ENCODE measurements at places on chromosomes 3 and 15.

DNA sequence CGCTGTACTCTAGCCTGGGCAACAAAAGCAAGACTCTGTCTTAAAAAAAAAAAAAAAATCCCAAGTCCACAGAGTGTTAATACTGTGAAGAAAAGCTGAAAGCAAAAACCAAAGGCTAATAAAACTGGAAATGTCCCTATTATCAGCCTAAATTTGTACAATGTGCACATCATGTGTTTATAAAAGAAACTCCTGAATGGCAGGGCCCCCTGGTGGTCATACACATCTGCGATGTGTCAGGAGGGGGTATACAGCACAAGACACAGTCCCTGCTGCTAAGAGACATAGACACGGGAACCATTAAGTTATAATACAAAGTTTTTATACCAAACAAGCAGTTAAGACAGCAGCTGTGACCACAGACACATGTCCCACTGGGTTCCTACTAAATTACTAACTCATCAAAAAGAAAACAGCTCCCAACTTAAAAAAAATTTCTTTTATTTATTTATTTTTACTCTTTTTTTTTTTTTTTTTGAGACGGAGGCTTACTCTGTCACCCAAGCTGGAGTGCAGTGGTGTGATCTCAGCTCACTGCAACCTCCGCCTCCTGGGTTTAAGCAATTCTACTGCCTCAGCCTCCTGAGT, 31.0 kb downstream of the IDH2 start:
- DNase-seq = peak; percentile 59

GRCh38 chr15:95459273-95459672, 871.2 kb upstream of the NR2F2 start:
- no peak for DNase-seq

GRCh38 chr3:111802163-111802625, 56.9 kb upstream of the PHLDB2 start:
- no peak for DNase-seq

DNA sequence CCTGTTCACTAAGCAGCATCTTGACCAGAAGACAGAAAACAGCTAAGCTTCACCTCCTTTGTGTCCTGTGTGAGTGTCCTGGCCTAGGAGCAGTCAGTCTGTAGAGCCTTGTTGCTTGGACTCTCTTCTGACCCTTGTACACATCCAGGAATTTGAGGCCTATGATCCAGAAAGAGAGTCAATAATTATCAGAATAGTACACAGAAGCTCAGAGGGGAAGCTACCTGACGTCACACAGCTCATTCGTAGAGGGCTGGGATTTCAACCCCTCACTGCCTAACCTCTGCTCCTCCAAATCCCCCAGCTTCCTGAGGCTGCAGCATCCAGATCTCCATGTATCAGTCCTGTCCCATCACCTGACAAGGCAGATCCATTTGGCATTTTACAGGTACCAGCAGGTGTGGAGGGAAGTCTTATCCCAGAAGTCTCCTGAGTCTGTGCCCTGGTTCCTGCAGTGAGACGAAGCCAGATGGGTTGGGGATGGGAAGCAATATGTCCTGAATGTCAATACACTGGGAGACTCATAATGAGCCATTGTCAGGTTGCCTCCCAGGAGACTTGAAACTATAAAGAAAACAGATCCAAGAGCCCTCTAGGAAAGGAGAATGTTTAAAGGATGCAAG, 203.1 kb downstream of the MINAR1 start:
- no peak for DNase-seq

- DNase-seq = no peak
Observed at GRCh38 chr3:13389378-13389777, 30.7 kb downstream of the NUP210 start.

DNA sequence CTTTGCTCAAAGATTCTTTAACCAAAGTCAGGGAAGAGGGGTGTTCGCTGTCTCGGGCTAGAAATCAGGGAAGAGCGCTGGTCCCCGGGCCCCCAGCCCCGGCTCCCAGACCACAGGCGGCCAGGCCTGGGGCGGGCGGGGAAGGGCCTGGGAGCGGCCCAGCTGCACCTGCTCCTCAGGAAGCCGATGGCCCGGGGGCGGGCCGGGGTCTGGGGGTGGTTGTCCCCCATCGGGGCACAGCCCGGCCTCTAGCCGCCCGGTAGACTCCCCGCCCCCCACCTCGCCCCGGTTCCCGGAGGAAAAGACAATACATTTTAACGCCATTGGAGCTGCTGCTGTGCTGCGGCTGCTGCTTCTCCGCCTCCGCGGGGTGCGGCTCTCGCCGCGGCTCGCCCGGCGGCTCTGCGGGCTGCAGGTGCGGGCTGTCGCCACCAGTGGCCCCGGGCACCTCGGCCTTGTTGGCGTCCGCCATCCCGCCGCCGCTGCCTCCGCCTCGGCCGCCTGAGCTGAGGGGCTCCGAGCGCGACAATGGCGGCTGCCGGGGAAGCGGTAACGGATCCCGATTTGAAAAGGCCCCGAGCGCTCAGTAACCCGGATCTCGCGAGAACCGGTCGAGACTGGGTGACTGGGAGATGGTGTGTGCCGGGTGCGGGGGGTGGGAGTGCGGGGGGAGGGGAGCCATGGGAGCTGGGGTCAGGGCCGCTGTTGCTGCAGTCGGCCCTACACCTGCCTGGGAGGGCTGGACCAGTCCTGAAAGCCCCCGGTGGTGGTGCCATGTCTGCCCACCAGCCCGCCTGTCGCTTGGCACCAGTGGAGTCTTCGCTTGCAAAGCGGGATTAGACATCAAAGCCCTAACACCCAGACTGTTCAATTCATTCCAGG, at the start of gene MYEF2:
MYEF2 (minus strand) TSS at position 530 of the 882 bp plus-strand sequence; CDS start at position 472, 58 bp downstream.
- peak; percentile 29 for DNase-seq

- no peak for DNase-seq
Observed at GRCh38 chr3:149610351-149611105, 47.3 kb downstream of the WWTR1 start.

DNA sequence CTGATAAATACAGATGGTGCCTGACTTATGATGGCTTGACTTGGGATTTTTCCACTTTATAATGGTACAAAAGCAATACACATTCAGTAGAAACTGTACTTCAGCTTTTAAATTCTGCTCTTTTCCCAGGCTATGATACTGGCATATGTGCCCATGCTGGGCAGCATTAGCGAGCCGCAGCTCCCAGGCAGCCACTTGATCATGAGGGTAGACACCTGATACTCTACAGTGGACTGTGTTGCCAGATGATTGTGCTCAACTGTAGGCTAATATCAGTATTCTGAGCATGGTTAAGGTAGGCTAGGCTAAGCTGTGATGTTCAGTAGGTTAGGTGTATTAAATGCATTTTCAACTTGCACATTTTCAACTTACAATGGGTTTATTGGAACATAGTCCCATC, 17.7 kb upstream of the FEM1B start:
- no peak for DNase-seq

DNA sequence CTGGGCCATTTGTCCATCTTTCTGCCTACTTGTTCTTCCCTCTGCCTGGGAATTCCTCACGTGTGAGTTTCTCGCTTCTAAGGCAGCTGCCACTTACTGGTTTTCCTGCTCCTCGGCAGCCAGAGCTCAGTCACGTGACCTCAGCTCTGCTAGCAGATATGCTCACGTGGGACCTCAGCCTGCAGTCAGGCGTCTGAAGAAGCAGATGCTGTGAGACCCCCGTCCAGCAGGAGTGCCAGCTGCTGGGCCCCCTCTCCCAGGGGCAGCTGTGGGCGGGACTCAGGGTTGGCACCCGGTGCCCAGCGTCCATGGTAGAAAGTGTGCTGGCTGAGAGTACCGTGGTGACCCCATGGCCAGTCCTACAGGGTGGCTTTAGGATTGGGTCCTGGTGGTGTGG, 161.3 kb upstream of the TLE3 start:
- DNase-seq = peak; percentile 39

All from activated T-helper 1 cell treated with Interleukin-2 at 50 U/mL for 16 hours (primary cell).